ENCODE measurements at places on chromosomes 4 and X.

GRCh38 chrX:38045538-38046096 lies 39.3 kb downstream of the SYTL5 start:
- no peak for DNase-seq

GRCh38 chrX:10636337-10636736 lies 16.0 kb upstream of the MID1 start:
- DNase-seq, result no peak

DNA sequence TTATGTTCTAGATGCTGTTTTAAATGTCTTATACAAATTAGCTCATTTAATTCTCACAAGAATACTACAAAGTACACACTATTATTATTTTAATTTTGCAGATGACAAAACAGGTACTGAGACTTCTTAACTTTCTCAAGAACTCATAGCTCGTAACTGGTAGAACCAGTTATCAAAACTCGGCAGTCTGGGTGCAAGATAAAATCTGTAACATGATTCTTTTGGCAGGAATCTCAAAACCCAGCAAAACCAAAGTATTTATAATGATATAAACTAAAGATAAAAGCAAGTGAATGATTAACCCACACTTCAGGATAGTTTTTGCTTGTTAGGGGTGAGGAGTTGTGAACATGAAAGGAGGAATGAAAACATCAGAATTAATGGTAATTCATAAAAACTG lies 27.6 kb downstream of the CLNK start:
- no peak for DNase-seq

DNA sequence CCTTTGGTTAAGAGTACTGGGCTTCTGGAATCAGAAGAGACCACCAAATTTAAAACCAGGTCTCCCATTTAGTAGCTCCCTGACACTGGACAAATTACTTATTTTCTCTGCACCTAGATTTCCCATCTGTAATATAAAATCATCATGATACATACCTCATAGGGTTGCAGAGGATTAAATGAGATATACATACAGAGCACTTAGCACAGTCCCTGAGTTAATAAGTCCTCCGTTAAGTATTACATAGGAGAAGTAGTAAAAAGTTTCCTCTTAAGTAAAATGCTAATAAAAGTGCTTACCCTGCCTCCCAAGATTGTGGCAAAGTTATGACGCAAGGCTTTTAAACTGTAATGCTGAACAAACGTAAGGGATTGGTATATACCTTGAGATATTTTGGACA lies 539 bp upstream of the CHIC1 start:
- DNase-seq, result no peak

- no peak for DNase-seq
Observed at GRCh38 chrX:33062041-33062440, 149.3 kb downstream of the DMD start.

GRCh38 chrX:29229802-29230201 lies 642.6 kb downstream of the IL1RAPL1 start:
- DNase-seq, result no peak

GRCh38 chr4:38242822-38243387 lies 282.7 kb downstream of the PTTG2 start:
- no peak for DNase-seq

DNA sequence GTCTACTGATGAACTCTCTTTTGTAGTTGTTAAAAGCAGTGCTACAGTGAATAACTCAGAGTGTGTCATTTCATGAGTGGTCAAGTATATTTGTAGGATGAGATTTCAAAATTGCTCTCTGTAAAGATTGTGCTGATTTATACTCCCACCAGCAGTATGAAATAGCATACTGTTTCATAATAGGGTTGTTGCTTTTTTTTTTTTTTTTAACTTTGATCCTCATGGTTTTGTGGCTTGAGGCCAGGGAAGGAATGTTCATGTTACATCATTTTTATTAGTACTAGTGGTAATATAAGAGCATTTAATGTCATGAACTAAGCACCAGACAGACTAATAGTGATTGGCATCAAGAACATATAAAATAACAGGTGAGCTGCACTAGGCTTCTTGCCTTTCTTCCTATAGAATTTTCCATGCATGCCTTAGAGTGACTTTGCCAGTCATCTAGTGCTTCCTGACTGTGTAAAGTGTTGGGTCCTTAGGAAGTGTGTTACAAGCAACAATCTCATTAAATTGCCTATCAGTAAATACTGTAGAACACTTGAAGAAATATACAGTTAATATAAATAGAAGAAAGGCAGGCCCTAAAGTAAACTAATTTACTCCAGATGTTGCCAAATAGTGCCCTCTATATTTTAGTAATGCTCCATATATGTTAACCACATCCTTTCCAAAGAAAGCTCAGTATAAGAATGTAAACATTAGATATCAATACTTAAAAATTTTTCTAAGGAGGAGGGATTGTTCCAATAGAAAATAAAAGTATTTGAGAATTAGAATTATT lies 38.6 kb upstream of the MSMO1 start:
- no peak for DNase-seq

GRCh38 chr4:15262396-15262795 lies 165.4 kb upstream of the C1QTNF7 start:
- DNase-seq, result no peak

DNA sequence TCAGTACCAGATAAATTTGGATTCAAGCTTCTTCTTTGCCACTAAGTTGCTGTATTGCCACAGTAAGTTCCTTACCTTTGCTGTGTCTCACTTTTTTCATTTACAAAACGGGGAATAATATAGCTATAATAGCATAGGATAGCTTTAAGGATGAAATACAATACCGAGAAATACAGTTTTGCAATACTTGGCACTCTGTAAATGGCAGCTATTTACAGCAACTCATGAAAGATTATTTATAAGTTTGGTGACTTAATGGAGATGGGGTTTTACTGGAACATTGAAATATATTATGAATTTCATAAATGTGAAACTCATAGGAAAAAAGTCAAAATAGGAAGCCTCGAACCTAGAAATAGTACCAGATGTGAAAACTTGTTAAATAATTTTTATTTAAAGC lies 27.6 kb downstream of the ANXA10 start:
- no peak for DNase-seq

GRCh38 chr4:187598196-187598595 lies 397.4 kb upstream of the ZFP42 start:
- DNase-seq, result no peak

- DNase-seq, result no peak
Observed at GRCh38 chrX:106875151-106875550, 28.0 kb downstream of the RIPPLY1 start.

- no peak for DNase-seq
Observed at GRCh38 chrX:101999644-102000539, 68.1 kb upstream of the ZMAT1 start.

DNA sequence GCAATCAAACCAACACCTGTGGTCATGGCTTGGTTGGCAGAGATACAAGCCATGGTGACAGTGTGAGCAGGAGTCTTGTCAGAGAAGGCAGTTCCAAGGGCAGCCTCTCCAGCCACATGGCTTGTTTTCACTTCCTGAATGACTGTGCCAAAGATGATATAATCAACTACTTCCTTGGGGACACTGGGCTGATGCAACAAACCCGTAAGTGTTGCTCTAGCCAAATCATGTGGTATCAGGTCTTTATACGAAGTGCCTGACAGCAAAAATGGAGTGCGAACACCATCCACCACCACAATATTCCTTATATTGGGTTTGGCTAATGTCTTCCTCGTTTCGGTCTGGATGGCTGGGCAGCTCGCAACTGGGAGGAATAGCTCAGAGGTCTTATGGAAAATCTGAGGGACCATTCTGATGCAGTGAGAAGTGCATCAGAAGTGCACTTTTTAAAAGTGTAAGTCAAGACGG lies 922.0 kb downstream of the NLGN4X start:
- no peak for DNase-seq

- no peak for DNase-seq
Observed at GRCh38 chr4:48119646-48120045, 14.4 kb downstream of the TXK start.

GRCh38 chr4:8860096-8860891 lies 11.3 kb downstream of the HMX1 start:
- DNase-seq, result no peak

DNA sequence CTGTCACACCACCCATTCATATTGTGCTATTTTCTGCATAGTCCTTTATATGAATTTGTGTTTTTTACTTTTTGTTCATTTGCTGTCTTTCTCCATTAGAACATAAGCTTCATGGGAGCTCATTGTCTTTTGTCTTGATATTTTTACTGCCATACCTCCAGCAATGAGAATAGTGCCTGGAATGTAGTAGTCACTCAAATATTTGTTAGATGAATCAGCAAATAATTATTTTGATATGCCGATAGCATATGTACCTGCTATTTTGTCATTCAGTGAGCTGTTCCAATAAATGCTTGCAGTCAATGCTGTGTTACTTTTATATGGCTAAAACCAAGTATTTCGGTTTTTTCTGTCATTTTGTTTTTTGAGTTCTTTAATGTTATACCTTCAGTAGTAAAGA lies 43.5 kb upstream of the SLC25A31 start:
- DNase-seq, result no peak

GRCh38 chr4:66330125-66330524 lies 659.8 kb upstream of the EPHA5 start:
- no peak for DNase-seq

GRCh38 chrX:44400588-44400987 lies 57.1 kb upstream of the EFHC2 start:
- DNase-seq, result no peak

DNA sequence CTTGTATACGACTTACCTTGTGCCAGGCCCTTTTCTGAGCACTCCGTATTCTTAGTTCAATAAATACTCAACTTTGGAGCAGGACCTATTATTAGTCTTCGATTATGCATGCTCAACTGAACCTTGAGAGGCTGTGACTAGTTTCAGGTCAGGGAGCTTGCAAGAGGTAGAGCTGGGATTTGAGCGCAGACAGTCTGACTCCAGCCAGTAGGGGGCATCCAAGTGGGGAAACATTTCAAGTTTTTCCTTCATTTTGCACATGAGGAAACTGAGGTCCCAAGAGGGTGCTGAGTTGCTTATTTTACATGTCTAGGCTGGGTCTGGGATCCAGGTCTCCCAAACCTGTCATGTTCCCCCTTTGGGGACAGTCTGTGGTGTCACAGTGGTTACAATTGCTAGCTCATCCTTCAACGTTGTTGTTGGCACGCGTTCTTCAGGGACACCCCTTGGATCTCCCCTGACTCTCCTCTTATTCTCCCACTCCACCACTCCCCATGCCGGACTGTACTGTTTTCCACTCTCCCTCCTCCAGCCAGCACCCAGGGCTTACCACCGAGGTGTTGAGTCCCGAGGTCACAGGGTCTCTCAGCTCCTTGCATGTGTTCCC lies 6.7 kb upstream of the PRICKLE3 start:
- DNase-seq, result no peak

DNA sequence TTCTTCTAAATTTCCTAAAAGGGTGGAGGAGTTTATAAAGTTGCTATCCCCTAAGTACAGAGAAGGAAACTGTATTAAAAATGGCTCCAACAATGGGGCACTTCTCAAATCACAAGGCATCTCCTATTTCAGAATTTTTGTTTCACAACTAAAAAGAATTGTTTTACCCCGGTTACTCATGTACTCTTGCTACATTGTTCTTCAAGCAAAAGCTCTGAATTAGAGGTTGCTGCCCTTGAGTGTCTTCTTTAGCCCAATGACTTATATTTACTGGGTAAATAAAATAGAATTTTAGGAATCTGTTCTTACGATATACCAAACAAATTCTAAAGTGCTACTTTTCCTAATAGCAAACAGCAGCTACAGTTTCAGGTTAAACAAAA lies 67.5 kb downstream of the PPEF2 start:
- no peak for DNase-seq

DNA sequence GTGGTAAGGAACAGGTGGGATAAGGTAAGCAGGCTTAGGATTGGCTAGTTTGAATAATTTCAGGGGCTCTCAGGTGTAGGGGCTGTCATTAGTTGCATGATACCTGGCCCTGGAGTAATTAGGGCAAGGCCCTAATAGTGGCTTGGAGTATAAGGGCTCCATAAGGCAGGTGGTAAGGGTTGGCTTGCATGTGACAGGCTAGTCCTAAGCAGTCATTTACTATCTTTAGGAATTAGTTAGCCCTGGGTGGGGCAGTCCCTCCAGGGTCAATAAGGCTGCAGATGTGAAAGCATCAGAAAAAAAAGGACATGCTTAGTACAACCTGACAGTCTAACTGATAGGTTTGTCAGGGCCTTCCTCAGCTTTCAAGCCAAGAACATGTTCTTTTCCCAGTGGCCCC lies 7.8 kb upstream of the TMPRSS11D start:
- no peak for DNase-seq

DNA sequence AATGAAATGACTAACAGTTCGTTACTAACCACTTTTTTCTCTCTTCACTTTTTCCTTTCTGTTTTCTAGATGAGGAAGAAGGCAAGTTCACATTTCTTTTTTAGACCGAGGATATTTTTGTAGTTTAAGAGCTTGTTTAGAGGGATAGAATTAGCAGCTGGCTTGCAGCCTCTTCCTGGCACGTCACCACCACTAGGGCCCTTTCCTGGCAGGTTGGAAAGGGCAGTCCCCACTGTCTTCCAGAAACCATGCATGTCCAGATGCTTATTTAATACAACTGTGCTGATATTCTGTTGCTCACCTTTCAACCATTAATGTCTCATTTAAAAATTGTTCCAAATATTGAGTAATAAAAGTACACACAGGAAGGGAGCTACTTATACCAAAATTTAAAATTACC lies 209.5 kb upstream of the PACRGL start:
- DNase-seq, result no peak

GRCh38 chrX:11766487-11766886 lies 8.4 kb downstream of the MSL3 start:
- no peak for DNase-seq

GRCh38 chrX:120741452-120741851 lies 111.6 kb upstream of the C1GALT1C1 start:
- no peak for DNase-seq

GRCh38 chr4:123748806-123749205 lies 352.2 kb downstream of the SPRY1 start:
- no peak for DNase-seq

- DNase-seq, result no peak
Observed at GRCh38 chr4:16757080-16757521, 141.3 kb downstream of the LDB2 start.

GRCh38 chr4:147853706-147854105 lies 121.8 kb downstream of the ARHGAP10 start:
- DNase-seq, result no peak

DNA sequence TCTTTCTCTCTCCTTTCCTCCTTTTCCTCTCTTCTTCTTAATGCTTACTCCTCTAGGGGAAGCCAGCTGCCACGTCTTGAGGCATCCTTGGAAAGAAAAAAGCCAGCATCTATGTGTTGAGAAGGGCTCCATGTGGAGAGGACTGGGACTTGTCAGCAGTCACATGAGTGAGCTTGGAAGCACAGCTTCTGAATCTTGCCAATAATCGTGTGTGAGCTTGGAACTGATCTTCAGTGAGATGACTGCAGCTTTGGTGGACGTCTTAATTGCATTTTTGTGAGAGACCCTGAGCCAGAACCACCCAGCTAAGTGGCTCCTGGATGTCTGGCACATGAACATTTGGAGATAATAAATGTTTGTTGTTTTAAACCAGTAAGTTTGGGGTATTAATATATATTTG lies 371.7 kb downstream of the SLITRK2 start:
- DNase-seq, result no peak

DNA sequence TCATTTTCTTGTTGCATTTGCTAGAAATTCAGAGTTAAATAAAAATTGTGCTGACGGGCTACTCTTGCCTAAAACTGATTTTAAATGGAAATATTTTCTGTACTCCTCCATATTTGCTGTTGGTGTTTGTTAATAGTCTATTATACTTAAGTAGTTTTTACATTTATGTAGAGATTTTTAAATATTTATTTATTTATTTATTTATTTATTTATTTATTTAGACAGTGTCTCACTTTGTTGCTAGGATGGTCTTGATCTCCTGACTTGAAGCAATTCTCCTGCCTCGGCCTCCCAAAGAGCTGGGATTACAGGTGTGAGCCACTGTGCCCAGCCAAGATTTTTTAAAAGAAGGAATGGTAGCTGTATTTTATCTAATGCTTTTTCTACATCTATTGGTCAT lies 68.1 kb downstream of the TMEM164 start:
- DNase-seq, result no peak
